T-helper 1 cell (primary cell): ENCODE measurements at places on chromosomes 11 and 22.

DNA sequence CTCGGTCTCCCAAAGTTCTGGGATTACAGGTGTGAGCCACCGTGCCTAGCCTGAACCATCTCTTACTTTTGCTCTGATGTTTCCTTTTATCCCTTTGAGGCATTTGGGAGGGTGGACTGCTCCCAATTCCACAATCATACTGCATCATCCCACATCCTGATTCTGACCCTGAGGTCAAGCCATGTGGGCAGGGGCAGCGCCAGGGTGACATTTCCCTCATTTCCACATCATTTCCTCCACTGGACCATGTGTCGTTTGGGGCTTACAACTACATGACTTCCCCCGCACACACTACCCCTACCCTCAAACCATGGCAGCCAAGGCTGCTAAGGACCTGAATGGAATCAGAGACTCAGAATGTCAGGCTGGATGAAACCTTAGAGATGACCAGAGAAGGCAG lies 26.4 kb upstream of the ZBTB16 start:
- DNase-seq, result no peak

DNA sequence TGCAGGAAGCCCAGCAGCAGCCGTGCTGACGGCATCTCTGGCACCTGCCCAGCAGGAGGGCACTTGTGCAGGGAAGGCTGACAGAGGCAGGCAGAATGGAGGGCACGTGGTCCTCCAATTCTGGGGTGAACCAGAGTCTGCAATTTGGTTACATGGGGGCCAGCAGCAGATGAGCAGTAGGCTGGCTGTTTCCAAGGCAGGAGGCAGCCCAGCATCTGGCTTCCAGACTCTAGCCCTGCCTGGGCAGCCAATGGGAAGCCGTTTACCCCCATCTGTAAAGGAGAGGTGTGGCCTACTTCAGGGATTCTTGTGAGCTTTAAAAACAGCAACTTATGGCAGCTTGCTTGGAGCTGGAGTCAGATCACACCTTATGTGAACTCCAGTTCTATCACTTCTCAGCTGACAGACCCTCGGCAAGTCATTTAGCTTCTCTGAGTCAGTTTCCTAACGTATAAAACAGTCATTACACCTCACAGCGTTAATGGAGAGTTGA lies 27.9 kb upstream of the RASL10A start:
- DNase-seq, result no peak

GRCh38 chr11:17735818-17736578 lies 1.4 kb downstream of the KCNC1 start:
- no peak for DNase-seq

DNA sequence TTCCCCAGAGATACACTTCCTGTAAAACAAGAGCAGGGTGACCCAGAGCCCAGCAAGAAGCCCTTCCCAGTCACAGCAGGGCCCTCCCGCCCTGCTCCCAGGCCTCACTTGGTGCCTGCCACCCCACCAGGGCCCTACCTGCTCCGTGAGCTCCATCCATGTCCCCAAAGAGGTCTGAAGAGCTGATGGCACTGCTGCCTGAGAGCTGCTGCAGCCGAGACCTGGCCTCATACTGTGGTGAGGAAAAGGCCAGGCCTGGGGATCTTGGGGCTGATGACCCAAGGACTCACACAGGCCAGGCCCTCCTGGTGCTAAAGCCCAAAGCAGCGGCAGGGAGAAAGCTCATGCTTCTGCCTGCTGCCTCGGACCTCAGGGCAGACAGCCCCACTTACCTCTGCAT lies 10.3 kb downstream of the ARFGAP2 start:
- no peak for DNase-seq

- DNase-seq, result no peak
Observed at GRCh38 chr11:58845386-58845785, 882 bp upstream of the GLYATL2 start.

GRCh38 chr11:17221968-17222367 lies 14.2 kb upstream of the PIK3C2A start:
- no peak for DNase-seq

GRCh38 chr11:61418136-61418535 lies 11.6 kb downstream of the CPSF7 start:
- no peak for DNase-seq

DNA sequence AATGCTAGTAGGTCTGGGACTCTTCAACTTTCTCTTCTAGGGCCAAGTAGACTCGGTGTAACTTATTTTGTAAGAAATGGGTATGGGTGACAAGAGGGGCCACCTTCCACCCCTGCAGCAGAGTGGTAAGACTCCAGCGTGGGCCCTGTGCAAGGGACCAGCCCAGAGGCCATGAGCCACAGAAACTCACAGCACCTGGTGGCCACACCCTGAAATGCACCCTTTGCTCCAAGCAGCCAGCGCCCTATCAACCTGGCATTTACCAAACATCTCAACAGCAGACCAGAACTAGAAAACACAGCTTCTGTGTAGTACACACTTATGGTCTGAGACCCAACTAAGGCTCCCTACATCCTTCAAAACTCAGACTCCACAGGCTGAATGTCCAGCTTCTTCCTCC lies 5.7 kb downstream of the CDCA5 start:
- no peak for DNase-seq

GRCh38 chr11:60098508-60098907 lies 10.0 kb downstream of the MS4A2 start:
- DNase-seq, result no peak

- no peak for DNase-seq
Observed at GRCh38 chr22:30313527-30314363, 13.0 kb downstream of the TBC1D10A start.

DNA sequence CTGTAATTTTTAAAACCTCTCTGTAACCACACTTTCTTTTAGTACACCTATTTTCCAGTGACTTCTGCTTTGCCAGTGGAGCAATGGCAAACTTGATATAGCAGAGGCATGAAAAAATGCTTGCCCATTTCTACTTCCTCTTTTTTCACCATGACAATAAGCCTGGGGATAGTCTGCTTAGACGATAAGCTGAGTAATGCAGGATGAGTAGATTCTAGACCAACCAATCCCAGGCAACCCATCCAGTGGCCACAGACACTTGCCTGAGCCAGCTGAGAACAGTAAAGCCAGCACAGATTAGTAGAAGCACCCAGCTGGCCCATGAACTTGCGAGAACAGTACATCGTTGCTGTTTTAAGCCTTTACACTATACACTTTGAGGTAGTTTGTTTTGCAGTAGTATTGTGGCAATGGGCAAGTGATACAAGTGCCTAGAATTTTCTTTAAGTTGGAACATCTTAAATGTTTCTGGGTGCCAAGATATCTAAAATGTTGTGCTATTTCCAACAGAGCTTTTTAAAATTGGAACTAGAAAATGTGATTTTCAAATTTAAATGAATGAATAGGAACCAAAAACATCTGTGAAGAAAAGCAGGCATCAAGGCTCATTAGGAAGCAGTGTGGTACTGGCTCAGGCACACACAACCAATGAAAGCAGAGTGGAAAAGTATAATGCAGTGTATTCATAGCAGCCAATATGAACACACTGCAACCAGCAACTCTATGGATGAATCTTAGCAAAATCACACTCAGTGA lies 37.7 kb downstream of the DDI1 start:
- no peak for DNase-seq

DNA sequence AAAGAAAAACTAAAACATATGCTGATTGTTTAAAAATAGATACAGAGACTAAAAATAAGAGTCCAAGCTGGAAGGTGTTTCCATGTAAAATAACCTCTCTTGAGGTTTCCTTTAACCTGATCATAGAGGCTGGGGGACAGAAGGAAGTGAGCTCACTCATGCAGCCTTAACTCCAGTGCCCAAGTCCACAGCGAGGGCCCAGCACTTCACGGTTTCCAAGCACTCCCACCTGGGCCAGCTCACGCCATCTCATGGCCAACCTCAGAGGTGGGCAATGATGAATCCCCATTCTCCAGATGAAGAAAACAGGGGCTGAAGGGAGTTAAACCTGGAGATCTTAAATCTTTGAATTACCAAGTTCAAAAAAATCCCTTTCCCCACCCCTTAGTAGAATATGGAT lies 14.9 kb upstream of the TFIP11 start:
- DNase-seq, result no peak

GRCh38 chr11:112835591-112836255 lies 125.5 kb upstream of the NCAM1 start:
- DNase-seq, result no peak

DNA sequence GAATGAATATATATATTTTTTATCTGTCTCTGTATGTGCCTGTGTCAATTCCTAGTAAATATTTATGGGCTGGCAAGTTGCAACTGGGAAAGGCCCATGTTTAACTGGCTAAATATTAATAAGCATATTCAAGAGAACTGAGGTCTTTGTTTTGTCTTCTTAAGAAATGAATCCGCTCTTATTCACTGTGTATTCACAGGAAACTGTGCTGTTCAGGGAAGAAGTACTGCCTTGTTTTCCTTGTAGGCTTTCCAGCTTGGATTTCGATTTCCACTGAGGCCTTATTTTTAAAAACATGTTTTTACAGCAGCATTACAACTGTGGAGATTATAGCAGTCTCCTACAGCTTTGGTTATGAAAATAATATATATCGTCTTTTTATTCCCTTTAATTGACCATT lies 64.7 kb downstream of the LDLRAD3 start:
- no peak for DNase-seq

DNA sequence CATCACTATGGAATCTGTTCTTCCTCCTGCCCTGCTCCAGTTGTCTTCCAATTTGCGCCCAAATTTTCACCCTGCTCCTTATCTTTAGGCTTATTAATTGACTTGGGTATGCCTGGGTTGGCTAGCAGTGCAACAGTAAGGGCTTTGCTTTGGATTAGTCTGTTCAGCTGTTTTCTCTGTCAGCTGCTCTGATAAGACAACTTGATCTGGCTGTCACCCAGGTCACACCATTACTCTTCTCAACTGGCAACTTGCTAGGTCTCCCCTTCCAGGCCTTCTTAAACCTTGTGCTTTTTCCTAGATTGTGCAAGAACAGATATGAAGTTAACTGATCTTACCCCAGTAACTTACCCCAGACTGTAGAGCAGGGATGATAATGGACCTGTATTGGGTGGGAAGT lies 357.8 kb upstream of the LARGE1 start:
- no peak for DNase-seq

- DNase-seq, result no peak
Observed at GRCh38 chr22:20788627-20789344, 14.9 kb downstream of the SERPIND1 start.

- no peak for DNase-seq
Observed at GRCh38 chr22:23114721-23115020, 27.1 kb downstream of the RSPH14 start.

GRCh38 chr11:11293798-11294550 lies 59.1 kb downstream of the CSNK2A3 start:
- no peak for DNase-seq

- no peak for DNase-seq
Observed at GRCh38 chr11:28627690-28628255, 519.6 kb downstream of the METTL15 start.

DNA sequence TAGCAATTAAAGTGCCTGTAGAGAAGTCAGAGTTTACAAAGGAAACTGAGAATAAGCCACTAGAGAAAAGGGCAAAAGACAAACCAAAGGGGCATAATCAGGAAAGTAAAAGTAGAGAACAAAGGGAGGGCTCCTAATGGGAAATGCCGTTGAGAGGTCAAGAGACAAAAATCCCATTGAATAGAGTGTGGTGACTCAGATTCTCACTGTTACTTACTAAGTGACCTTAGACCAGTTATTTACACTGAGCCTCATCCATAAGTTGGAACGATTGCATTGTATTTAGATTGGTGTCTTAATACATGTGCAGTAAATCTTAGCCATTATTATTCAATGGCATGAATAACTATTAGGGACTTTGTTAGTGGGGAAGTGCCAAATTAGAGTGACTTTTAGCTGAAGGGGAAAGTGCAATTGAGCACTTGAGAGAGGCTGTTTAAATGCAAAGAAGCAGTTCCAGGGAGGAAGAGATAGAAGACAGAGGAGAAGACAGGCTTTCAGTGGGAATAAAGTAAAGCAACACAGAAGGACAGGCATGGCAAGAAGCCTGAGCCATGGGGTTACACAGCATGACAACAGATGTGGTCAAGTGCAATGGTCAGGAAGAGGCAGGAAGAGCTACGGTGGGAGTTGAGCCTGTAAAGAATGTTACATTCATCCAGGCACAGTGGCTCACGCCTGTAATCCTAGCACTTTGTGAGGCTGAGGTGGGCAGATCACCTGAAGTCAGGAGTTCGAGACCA lies 82.6 kb downstream of the UBASH3B start:
- no peak for DNase-seq

DNA sequence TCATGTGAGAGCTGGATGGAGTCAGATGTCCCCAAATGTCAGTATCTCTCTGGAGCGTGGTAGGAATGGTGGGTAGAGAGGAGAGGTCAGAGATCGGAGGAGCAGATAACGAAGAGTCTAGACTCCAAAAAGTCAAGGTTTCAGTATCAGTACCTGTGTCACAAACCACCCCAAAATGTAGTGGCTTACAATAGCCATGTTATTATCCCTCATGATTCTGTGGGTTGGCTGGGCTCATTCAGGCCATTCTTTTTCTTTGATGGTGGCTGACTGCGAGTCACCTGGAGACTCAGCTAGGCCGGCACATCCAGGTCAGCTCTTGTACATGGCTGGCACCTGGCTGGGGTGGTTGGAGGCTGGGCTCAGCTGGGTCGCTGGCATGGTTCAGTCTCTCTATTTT lies 7.3 kb upstream of the SSTR3 start:
- no peak for DNase-seq

DNA sequence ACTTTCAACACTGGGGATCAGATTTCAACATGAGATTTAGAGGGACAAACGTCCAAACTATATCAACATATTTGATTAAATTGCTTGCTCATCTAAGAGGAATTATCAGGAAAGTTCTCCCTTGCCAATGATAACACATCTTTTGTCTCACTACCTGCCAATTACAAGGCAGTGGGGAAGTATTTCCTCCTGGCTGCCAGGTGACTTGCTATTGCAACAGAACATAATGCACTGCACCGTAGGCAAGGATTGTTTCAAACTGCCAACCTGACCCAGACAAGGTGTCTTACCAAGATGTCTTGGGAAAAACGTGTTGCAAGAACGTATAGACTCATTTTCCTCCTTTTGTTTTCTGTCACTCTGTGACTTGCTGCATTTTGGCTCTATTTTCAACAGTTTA lies 711.6 kb downstream of the METTL15 start:
- no peak for DNase-seq

DNA sequence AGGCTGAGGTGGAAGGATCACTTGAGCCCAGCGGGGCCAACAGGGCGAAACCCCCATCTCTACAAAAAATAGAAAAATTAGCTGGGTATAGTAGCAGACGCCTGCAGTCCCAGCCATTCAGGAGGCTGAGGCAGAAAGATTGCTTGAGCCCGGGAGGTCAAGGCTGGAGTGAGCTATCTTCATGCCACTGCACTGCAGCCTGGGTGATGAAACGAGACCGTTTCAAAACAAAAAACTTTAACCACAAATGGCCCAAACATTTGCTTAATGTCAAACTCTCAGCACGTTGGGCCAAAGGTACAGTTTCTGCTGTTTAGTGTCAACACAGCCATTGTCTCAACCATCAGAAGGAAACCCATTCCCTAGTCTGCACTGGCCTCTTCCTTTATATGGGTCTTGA lies 69.2 kb upstream of the TTC12 start:
- DNase-seq, result no peak

- no peak for DNase-seq
Observed at GRCh38 chr22:31853736-31854495, 90.4 kb upstream of the YWHAH start.

- no peak for DNase-seq
Observed at GRCh38 chr11:95486979-95487378, 256.0 kb upstream of the SESN3 start.
